ENCODE measurements at places on chromosomes 12 and 14.

- DNase-seq = peak; percentile 18
These were observed 497.7 kb upstream of the RPL10L start for GRCh38 chr14:47149326-47149725.

GRCh38 chr12:130537655-130538054, 178.4 kb downstream of the RIMBP2 start:
- DNase-seq = no peak

- DNase-seq = no peak
These were observed 277.9 kb upstream of the FLRT2 start for GRCh38 chr14:85252011-85252410.

GRCh38 chr12:119624966-119625365, 31.4 kb downstream of the TMEM233 start:
- no peak for DNase-seq

- no peak for DNase-seq
These were observed 306.3 kb downstream of the ATP23 start for GRCh38 chr12:58247633-58248032.

GRCh38 chr14:21326972-21327371, 47.1 kb downstream of the RPGRIP1 start:
- DNase-seq = no peak

DNA sequence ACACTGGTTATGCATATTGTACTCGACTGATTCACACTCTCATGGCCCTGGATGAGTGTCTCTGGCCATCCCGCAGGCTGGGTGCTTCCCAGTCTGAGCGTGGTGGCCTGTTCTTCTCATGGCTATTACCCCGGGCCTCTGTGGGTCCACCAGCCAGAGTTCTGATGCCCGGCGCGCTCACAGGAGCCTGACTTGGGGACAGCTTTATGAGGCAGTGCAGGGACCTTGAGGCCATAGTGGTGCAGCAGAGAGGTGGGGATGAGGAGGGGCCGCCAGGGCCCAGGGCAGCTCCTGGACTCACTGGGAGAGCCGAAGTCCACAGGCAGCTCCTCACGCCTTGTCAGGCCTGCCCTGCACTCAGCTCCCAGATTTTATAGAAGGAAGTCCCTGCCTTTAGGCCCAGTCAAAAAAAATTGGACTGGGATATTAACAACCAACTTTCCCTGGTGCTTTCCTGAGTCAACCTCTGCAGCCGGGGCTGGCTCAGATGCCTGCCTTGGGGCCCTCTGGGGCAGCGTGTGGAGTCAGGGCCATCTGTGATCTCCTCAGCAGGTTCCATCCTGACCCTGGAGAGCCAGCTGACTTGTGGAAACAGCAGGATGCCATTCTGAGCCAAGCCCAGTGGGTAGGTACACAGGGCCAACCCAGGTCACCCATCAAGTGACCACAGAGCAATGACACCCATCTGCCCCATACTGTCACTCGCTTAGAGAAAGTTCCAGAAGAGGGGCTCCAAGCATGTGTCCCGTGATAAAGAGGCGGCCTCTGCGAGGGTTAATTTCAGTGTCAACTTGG, 89.4 kb upstream of the DIO3 start:
- no peak for DNase-seq

DNA sequence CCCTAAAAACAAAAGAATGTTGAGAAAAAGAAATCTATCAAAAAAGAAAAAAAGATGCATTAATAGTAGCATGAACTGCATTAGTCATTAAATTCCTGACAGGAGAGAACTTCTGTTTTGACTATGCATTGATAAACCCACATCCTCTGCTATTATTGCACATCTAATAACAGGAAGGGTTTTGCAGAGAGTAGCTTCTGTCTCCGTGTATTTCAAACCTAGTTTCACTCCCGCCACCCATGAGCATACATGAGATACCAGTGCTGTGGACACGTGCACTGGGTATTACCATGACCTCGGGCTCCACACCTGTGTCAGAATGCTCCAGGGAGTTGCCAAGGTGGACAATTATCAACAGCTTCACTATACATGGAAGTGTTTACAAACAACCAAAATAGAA, 449.1 kb upstream of the SOX5 start:
- no peak for DNase-seq

GRCh38 chr12:76571256-76571655, 11.7 kb upstream of the OSBPL8 start:
- DNase-seq = no peak

DNA sequence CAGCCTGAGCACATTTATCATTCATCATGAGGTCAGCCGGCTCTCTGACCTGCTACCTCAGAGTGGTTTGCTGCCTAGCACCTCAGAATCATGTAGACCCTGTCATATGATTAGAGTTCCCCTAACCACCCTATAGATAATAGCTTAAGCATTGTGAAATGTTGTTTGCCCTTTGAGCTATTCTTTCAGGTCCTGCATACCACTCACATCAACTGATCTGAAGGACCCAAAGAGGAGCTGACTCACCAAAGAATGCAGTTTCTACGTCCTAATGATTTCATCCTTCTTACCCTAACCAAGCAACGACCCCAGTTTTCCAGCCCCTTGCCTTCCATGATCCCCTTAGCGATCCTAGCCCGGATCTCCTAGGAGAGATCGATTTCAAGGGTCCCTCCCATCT, 527.9 kb downstream of the SOX5 start:
- no peak for DNase-seq

GRCh38 chr12:110342157-110342556, 61.1 kb downstream of the ATP2A2 start:
- DNase-seq = no peak

- peak; percentile 46 for DNase-seq
These were observed 54.8 kb downstream of the BMAL2 start for GRCh38 chr12:27387473-27387872.

DNA sequence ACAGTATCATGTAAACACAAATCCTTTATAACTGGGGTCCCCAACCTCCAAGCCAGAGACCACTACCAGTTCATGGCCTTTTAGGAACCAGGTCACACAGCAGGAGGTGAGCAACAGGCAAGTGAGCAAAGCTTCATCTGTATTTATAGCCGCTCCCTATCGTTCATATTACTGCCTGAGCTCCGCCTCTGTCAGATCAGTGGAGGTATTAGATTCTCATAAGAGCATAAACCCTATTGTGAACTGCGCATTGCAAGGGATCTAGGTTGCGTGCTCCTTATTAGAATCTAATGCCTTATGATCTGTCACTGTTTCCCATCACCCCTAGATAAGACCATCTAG, 49.9 kb downstream of the LRP6 start:
- no peak for DNase-seq

DNA sequence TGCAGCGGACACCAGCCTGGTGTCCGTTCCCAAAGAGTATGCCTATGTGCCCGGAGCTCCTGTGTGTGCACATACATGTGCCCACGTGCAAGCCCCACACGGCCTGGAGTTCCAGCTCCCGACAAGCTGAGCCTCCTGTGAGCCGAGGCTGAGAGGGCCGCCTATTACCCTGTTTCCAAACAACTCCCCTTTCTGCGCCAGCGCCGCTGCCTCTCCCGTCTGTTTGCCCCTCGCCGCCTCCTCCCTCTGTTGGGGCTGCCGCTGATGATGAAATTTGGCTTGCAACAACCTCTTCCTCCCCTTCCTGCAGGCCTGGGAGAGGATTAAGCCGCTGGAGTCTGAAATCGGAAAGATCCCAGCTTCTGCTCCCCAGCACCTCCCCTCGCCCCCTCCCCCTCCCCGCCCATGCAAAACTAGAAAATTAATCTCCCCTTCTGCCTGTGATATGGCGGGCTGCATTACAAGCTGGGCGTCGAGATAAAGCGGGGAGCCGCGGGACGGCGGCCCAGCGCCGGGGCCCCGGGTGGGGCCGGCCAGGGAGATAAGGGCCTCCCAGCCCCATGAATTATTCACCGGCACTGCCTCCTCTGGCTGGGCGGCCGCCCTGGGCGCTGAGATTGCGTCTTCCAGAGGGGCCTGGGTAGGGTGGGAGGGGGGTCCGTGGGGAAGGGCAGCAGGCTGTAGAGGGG, 6.8 kb upstream of the ASIC1 start:
- no peak for DNase-seq

DNA sequence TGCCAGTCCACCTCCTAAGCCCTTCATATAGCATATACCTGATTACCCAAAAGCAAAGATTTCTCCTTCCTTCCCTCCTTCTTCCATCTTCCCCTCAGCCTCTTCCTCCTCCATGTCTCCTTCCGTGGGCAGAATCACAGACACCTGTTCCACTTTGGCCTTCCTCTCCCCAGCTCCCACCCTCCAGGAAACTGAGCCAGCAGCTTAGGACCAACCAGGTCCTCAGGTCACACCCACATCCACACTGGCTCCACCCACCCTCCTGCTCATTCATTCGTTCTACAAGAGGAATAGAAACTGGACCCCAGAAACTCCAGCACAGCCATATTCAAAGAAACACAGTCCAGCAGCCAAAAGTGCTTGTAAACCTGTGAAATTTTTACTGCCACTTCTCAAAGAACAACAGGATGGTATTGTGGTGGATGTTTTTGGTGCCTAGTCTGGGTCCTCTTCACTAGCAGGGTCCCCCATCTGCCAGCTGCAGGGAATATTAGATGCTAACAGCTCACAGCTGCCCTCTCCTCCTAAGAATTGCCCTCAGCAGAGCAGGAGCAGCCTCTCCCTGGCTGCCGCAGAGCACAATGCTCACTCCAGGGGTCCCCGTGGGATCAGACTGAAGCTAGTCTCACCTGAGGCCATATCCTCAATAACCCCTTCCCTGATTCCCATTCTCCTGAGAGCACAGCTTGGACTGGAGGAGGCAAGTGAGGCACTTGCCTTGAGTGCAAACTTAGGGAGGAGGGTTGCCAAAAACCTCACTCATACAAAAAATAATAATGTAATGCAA, 18.4 kb downstream of the CMKLR1 start:
- no peak for DNase-seq

All from kidney glomerular epithelial cell (primary cell).